Endothelial cell (in vitro differentiated cells): ENCODE measurements at places on chromosomes 16 and 17.

- DNase-seq: no peak
These were observed 29.9 kb downstream of the BAIAP2 start for GRCh38 chr17:81064678-81065475.

- peak; percentile 33 for DNase-seq
These were observed 2.4 kb upstream of the SDK2 start for GRCh38 chr17:73646409-73647300.

- DNase-seq: no peak
These were observed 10.6 kb downstream of the ZSCAN10 start for GRCh38 chr16:3088450-3088849.

DNA sequence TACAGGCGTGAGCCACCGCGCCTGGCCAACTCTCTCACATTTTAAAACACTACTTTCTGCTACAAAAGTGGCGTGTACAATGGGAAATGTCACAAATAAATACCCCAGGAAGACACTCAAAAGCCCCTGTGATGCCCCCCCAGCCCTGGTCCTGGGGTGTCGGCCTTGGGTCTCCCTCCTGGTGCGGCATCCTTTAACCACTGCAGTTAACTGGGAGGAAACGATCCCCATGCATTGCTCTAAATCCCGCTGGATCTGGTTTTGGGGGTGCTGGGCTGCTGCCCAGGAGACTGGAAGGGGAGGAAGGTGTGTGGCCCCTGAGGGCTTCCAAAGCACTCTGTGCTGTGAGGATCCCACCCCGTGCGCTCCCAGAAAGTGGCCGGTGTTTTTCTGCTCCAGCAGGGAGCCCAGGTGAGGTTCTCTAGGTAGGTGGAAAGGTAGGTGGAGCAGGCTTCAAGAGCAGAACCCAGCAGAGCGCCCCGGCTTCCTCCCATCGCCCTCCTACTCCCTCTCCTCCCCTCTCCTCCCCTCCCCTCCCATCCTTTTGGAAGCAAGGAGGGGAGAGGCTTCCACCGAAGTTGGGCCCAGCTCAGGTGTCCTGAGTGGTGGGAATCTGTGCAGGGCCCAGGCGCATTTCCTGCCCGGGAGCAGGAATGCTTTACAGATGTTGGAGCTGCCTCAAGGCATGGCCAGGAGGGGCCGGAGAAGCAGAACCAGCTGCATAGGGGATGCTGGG, 363.3 kb downstream of the SEC14L1 start:
- DNase-seq: no peak

DNA sequence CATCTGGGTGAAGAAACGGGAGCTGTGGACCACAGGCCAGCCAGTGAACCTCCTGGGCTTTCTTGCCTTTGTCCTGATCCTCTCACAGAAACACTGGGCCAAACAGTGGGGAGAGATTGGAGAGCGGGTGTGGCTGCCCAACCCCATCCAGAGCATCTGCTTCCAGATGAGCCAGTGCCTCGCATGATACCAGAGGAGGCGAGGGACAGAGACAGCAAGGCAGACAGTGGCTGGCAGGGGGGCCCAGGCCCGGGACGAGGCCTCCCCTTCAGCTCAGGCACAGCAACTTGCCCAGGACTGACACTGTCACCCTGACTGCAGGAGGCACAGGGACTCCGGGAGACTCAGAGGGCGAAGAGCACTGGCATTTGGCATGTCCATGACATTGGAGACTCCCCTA, 12.0 kb downstream of the ARHGEF15 start:
- DNase-seq: no peak

DNA sequence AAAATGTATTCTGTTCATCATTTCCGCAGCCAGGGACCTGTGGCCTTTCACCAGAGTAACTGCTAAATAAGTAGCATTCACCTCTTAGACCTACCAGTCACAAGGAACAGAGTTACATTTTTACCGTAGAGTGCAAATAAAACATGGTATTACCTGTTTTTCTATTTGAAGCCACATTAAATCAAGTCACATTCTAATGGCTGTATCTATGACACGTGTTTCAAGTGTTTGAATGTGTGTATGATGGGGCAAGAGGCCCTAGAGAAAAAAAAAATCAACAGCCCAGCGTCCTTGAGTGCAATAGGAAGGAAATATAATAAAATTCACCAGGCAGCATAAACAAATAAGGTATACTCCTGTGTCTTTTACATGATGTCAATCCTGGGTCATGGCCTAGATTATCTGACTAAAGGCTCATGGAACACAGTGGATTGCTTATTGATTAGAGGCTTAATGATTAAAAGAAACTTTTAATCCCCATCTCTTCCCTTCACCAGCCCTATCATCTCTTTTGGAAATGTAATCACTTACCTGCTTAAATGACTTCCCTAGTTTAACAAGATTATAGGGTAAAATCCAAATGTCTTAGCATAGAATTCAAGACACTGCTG, 168.7 kb upstream of the CDH5 start:
- DNase-seq: no peak

- no peak for DNase-seq
These were observed 532.9 kb downstream of the MAF start for GRCh38 chr16:79067600-79067999.

- no peak for DNase-seq
These were observed 1.7 kb downstream of the AKTIP start for GRCh38 chr16:53501216-53501859.

GRCh38 chr17:8117980-8118768, at the start of gene ALOXE3:
Gene ALOXE3, minus strand, starts transcription at chr17:8118514. Its CDS starts 524 bp downstream, at chr17:8117990.
- no peak for DNase-seq

- DNase-seq: no peak
These were observed 109.2 kb upstream of the NACA2 start for GRCh38 chr17:61700252-61700651.

GRCh38 chr17:1379208-1379929, 20.7 kb downstream of the YWHAE start:
- DNase-seq: no peak

DNA sequence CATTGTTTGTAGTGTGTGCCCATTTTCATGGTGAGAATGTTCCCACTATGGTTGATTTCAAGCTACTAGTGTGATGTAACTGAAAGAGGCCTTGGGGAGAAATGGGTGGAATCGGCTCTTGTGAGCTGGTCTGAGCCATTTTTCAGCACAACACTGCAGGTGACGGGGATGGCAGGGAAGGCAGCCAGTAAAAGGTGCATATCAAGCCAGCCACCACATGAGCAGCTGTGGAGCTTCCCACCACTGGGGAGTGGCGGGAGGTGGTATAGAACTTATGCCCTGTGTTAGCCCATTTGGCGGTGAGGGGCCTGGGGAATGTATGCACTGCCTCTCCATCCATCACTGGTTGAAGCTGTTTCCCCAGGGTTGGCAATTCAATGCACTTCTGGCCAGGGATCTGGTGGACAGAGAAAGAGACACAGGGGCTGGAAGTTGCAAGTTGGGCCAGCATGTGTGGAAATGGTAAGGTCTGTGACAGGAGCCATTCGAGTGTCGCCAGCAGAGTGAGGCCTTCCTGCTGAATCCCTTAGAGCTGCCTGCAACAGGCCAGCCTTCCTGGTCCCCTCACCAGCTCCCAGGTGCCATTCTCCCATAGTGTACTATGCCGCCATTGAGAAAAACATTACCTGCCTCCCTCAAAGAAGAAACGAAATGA, 31.7 kb upstream of the BRD7 start:
- DNase-seq: no peak

DNA sequence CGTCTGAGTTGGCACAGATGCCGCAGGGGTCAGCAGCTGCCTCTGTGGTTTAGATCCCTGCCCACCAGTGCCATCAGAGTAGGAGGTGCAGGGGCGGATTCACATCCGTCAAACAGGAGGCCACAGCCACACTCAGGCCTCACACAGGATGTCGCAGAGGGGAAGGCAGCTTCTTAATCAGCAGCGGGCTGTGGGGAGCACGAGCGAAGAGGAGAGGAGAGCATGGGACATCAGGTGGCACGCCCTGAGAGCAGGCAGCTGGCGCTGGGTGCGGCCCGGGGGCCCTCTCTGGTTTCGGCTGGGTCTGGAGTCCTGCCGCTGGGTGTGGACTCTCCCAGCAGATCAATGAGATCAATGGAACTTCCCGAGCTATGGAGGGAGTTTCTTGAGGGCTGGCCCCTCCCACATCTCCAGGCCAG, 9.6 kb downstream of the LLGL2 start:
- DNase-seq: no peak

DNA sequence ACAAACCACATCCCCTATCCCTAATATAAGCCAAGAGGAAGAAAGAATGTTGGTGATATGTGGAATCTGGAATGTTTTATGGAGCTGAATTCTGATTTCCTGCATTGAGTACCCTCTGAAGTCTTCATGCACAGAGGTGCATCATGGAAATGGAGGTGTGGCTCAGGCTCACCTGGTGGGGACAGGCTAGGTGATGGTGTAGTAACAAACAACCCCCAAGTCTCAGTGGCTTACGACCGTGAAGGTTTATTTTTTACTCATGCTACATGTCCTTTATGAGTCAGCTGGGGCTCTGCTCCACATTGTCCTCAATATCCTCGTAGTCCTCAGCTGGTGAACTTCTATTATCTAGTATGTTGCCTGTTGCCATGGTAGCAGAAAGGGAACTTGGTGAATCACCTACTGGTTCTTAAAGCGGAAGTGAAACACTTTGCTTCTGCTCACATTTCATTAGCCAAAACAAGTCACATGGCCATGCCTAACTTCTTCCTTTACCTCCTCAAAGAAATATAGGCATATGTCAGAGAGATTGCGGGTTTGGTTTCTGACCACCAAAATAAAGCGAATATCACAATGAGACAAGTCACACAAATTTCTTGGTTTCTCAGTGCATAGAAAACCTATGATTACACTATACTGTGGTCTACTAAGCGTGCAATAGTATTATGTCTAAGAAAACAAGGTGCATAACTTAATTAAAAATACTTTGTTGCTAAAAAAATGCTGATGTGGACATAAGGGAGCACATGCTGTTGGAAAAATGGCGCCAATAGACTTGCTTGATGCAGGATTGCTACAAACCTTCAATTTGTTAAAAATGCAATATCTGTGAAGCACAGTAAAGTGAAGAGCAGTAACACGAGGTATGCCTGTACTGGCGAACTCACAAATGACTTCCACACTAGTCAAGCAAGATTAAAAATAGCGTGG, at the start of gene PMFBP1:
Gene PMFBP1, minus strand, starts transcription at position 51 of the 930 bp plus-strand sequence. CDS start 947 bp downstream, outside the sequence.
- no peak for DNase-seq

GRCh38 chr17:7922269-7922844, 6.3 kb upstream of the RNF227 start:
- DNase-seq: no peak

DNA sequence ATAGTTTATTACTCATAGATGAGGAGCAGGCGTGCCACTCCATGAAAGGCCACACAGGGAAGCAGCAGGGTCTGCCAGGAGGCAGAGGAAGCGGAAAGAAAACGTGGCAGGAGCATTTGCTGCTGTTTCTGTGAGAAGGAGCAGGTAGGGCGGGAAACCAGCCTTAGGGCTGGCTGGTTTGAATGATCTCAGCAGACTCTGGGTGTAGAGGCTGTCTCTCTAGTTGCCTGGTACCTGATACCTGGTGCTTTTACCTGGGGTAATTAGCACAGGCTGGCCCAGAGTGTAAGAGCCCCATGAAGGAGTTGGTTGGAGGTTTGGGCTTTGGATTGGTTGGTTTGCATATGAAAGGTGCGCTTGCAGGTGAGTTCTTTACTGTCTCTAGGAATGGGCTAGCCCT, 205.0 kb upstream of the CACNG3 start:
- DNase-seq: no peak

- no peak for DNase-seq
These were observed 79.5 kb downstream of the PMP22 start for GRCh38 chr17:15185625-15185991.

GRCh38 chr16:4409081-4409932, 7.1 kb downstream of the CORO7 start:
- DNase-seq: no peak

- no peak for DNase-seq
These were observed 2.5 kb downstream of the NCOR1 start for GRCh38 chr17:16212793-16213192.

GRCh38 chr16:53085931-53086421, 31.2 kb downstream of the CHD9 start:
- no peak for DNase-seq

DNA sequence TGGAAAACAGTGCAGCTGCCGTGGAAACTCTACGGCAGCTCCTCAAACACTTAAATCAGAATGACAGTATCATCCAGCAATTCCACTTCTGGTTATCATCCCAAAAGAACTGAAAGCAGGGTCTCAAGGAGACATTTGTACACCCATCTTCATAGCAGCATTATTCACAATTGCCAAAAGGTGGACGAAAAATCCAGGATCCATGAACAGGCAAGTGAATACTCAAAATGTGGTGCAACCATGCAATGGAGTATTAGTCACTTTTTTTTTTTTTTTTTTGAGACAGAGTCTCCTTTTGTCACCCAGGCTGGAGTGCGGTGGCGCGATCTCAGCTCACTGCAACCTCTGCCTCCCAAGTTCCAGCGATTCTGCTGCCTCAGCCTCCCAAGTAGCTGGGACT, 10.6 kb upstream of the AATK start:
- DNase-seq: no peak

DNA sequence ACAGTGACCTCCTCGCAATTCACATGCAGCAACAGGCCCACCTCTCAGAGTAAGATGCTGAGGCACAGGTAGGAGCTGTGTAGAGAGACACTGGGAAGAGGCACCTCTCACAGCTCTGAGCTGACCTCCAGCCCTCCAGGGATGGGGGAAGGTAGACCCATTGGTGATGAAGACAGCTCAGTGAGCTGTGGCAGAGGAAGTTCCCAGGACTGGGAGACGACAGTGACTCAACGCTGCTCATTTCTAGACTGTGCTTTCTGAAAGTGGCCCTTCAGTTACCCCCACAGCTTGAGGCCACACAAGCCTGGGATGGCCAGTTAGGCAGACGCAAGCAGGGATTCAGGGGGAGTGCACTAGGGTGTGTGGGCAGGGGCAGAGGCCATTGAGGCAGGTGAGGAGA, 2073.2 kb downstream of the TP53TG3F start:
- no peak for DNase-seq

DNA sequence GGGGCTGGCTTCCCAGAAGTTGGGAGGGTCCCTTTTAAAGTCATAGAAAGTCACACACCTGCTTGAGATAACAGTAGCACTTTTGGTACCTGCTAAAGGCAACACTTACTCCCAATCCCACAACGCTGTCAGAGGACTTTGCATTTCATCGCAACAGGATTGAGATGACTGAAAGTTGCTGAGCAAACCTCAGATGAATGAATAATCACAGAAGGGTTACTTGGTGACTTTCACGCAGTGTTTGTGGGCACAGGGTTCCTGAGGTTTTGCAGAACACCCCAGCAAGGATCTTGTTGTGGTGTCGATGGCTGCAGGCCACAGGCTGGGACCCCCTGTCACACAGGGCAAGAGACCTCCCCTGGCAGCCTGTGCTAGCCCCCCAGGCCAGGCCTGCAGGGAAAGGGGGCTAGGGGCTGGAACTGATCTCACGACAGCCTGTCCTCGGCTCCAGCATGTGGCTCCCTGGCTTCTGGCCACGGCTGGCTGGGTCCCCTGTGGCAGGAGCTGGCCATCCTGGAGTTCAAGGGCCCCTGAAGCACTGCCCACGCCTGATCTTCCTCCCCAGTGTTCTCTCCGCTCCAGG, 79.4 kb upstream of the CBX4 start:
- no peak for DNase-seq

DNA sequence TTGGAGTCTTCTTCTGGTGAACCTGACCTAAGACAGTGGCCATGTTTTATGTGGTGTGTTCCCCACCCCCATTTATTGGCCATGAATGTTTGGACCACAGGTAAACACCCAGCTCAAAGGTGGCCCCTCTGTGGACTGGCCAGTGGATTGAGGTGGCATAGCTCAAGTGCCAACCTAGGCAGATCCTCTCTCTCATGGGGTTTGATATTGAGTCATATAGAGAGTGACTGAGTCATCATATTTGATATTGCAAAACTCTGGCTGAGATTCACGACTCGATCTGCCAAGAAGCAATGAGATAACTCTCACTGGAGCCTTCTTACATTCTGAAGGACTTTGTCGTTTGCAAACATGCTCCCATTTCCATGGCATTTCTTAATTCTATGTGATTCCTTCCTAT, 10.5 kb upstream of the TEKT3 start:
- no peak for DNase-seq
